ENCODE measurements at places on chromosomes 4 and X.

- no peak for DNase-seq
Observed at GRCh38 chr4:187236209-187236890, 512.7 kb upstream of the FAT1 start.

DNA sequence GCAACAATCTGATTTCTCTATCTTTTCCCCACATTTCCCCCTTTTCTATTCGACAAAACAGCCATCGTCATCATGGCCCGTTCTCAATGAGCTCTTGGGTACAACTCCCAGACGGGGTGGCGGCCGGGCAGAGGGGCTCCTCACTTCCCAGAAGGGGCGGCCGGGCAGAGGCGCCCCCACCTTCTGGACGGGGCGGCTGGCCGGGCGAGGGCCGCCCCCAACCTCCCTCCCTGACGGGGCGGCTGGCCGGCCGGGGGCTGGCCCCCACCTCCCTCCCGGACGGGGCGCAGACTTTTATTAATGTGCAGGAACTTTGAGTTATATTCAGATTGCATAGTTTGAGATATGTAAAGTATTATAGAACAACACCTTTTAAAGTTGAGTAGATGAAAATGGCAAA is 64.4 kb upstream of the HPGD start:
- DNase-seq, result no peak

GRCh38 chr4:141898346-141898745 is 262.0 kb downstream of the IL15 start:
- no peak for DNase-seq

DNA sequence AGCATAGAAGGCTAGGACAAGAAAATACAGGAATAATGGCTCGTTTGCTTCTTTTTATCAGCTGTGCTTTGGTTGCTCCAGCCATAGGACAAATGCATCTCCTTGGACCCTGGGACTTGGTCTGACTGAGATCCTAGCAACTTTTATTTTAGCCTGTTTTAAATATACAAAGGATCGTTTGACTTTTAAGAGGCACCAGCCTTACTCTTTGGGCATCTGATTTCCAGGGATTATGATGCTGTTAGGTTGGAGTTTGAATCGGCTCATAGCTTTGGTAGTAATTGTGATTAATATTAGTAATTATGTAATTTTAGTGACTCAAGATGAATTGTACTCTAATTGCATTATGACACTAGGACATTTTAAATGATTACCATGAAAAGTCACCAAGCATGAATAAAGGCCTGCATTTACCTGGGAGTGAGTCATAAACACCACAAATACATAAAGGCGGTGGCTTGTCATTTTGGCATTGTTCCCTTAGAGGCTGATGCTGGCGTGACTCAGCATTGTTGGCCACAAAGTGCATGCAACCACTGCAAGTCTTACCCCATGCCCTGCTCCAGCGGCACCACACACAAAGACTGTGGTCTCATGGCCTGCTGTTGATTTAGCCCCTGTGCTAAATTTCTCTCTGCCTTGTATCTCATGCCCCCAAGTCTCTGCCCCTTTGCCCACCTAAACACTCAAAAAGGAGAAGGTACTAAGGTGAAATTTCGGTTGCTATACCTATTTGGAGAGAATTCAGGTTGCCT is 12.4 kb downstream of the GPAT3 start:
- DNase-seq, result no peak

DNA sequence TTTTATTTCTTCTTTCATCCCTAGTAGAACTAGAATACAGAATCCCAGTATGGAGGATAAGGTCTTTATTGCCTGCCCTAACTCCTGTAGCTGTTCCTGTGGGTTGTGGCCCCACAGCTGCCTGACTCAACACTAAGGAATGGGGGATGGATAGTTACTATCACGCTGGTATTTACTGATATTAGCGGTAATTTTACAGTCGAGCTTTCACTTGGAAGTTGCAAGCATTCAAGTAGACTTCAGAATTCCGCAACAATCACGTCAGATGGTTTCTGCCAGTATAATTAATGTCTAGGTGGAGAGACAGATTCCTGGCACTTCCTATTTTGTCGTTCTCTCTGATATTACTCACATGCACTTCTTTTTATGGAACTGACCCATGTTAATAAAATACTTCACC is 489.8 kb downstream of the PABPC4L start:
- no peak for DNase-seq

Measured in NCI-H187 (cell line).